ENCODE measurements at places on chromosomes 1 and 21.

DNA sequence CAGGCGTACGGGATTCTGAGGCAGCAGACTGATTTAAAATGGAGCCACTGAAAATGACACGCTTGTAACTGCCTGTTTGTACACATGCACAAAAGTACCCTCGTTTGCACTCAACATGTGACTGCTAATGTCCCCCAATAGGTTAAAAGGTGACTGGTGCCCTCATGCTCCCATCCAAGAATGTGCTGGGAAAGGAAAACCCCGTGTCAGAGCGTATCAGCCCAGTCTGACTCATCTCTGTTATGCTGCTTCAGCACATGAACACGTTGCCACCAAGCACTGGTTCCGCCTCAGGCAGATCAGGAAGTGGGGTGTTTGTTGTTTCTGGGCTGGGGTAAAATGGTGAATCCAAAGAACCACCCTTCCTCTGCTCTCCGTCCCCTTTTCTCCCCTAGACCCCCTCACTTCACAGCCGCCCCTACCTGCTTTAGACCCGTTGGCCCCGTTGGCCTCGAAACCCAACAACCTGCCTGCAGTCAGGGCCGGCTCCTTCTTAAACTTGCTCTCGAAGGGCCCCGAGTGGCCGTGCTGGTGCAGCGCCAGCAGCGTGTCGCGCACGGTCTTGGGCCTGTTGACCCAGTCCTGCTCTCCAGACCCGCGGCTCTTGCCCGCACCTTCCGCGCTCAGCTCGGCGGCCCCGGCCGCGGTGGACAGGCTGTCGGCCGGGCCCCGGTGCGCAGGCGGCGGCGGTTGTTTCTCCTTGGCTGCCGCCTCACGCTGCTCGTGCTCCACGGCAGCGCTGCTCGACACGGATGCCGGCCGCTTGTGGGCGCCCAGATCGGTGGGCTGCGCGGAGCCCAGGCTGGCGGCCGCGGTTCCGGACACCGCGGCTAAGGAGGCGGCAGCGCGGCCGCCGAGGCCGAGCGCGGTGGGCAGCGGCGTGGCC is 1.7 kb downstream of the IRF2BP2 start:
- DNase-seq: peak; percentile 92

GRCh38 chr21:24428591-24429199 is 1178.6 kb downstream of the MRPL39 start:
- peak; percentile 61 for DNase-seq

- DNase-seq: no peak
Observed at GRCh38 chr1:155106862-155107261, 20.8 kb upstream of the EFNA1 start.

GRCh38 chr1:203189951-203190352 is 3.4 kb upstream of the CHI3L1 start:
- DNase-seq: no peak

- DNase-seq: no peak
Observed at GRCh38 chr1:49319426-49319963, 542.8 kb upstream of the BEND5 start.

DNA sequence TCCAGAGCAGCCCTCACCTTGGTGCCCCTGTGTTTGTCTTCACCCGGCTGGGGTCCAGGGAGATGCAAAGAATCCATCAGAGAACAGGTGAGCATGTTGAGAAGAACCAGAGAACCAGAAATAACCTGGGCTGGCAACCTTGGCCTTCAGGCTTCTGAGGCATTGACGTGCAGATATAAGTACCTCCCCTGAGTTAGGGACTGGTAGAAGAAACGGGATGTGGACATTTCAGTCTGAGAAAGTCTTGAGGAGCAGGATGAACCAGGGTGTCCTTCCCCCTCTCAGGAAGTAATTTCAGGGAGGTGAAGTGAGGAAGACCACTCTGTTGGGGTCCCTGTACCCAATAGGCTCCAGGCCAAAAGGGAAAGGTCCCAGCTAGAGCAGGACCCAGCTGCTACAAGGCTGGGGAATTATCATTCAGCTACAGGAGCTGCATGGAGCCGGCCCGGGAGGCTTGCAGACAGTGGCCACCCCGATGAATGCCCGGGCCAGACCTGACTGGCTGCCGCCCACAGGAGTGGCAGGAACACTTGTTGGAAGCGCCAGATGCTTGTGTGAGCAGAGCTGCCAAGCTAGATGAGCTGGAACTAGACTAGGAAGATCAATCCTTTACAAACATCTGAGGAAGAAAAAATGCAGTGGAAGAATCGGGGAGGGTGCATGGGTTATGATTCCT is 1.7 kb upstream of the AURKAIP1 start:
- DNase-seq: no peak

DNA sequence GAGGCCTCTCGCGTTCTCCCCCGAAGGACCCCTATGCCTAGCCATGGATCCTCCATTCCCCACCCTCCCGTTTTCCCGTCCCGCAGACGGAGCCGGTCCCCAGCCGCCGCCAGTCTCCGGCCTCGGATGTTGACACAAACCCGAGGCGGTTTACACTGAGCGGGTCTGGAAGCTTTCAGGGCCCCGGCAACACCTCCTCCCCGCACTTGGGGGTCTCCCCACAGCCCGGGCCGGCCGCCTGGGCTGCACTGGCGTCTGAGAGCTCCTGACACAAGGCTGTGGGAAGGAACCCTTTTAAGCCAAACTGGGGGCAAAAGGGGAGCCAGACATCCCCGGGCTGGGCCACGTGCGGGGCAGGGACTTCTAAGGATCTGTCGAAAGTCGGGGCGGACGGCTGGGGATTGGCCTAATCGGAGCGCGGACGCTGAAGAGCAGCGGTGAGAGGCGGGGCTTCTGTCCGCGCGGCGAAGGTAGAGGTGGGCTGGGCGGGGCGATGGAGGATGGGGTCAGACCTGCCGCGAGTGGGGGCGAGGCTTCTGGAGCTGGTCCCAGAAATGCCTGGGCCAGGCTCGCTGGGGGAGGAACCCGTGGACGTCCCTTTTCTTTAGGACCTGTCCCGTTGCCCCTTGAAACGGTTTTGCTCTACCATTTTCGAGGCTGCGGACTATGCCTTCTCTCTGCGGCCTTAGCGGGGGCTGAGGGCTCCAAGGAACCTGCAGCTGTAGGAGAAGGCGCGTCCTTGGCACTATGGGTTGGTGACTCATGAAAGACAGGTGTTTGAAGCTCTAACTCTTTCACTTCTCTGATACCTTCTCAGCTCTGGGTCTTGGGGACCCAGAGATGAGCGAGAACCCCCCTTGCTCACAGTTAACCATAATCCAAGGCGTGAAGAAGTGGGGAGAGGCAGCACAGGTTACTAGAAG is 1.2 kb upstream of the HPCAL4 start:
- no peak for DNase-seq

- DNase-seq: no peak
Observed at GRCh38 chr1:57422271-57423134, 1.4 kb downstream of the DAB1 start.

DNA sequence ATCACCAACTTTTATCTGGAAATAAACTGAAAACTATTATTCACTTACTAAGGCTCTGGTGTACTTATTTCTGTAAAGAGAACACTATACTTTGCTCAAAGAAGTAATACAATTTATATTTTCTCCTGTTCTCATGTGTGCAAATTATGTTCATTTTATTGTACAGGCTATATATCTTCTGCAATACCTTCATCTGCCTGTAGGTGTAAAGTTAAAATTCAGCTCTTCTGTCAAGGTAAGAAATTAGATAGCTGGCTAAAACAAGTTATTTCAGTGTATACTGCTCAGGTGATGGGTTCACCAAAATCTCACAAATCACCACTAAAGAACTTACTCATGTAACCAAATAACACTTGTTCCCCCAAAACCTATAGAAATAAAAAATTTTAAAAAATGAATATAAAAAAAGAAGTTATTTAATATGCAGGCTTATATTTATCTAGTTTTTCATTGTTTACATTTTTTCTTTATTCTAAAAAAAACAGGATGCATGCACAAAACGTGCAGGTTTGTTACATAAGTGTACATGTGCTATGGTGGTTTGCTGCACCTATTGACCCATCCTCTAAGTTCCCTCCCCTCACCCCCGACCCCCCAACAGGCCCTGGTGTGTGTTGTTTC is 81.5 kb downstream of the PTGER3 start:
- DNase-seq: peak; percentile 55

DNA sequence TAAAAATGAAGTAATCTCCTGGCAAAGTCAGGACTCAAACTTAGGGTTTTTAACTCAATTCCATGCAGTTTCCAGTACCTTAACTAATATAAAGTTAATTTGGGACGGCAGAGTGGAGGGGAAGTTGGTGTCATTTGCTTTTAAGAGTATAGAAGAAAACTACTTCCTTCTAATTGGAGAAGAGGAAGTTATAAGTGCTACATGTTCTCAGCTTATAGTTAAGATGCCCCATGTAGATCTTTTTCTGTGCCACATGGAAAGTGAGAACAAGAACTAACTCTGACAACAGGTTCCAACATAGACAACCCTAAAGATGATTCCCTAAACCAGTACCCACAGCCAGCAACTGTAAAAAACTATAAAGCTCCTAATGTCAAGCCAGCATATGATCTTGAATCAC is 11.5 kb downstream of the RRAGC start:
- peak; percentile 35 for DNase-seq

DNA sequence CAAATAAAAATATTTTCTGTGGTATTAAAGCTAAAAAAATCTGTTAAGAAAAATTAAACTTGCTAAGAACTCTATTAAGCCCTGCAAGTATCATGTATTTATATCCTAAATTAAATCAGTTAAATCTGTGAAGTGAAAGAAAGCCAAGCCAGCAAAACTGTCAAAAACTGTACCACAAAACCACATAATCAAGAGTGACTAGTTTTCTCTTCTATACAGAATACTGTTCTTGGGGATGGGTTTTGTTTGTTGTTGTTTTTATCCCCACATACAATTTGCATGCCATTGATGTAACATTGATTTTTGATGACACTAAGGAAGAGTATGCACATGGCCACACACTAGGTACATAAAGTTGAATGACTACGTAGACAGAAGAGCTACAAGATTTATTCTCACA is 20.4 kb downstream of the DPH5 start:
- DNase-seq: no peak

DNA sequence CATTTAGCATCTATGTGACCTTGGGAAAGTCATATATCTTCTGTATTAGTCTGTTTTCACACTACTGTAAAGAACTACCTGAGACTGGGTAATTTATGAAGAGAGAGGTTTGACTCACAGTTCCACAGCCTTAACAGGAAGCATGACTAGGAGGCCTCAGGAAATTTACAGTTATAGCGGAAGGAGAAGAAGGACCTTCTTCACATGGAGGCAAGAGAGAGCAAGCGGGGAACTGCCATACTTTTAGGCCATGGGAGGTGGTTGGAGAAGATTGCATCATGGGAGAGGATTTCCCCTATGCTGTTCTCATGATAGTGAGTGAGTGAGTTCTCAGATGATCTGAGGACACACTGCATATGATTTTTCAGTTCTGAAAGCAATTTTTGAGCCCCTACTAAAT is 87.9 kb downstream of the CLEC20A start:
- no peak for DNase-seq

DNA sequence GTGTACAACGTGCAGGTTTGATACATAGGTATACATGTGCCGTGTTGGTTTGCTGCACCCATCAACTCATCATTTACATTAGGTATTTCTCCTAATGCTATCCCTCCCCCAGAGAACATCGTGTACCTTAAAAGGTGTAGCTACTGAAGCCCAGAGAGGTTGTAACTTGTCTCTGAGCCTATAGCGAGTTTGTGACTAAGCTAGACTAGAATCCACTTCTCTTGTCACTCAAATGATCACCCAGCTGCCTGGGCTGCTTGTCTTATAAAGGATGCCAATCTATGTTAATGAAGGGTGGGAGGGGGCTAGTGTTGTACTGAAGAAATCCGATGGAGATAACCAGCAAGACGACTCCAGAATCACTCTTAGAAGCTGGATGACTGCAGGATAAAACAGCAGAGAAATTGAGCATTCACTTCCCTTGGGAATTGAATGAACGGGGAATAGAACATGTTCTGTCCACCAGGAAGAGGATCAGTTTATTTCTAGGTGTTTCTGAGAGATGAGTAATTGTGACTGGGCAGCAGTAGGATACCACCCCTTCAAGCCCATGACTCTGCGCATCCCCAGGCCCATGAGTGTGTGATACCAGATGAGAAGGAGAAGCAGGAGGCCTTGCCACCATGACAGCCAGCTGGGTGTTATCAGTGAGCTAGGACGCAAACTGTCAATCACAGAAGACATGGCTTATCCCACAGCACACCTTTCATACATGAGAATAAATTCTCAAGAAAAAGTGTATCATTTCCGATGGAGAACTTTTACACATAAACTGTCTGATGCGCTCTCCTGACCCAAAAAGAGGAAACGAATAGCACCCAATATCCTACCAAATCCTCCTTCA is 390.4 kb downstream of the NTNG1 start:
- DNase-seq: no peak

GRCh38 chr1:51870603-51871350 is 7.8 kb downstream of the NRDC start:
- no peak for DNase-seq

DNA sequence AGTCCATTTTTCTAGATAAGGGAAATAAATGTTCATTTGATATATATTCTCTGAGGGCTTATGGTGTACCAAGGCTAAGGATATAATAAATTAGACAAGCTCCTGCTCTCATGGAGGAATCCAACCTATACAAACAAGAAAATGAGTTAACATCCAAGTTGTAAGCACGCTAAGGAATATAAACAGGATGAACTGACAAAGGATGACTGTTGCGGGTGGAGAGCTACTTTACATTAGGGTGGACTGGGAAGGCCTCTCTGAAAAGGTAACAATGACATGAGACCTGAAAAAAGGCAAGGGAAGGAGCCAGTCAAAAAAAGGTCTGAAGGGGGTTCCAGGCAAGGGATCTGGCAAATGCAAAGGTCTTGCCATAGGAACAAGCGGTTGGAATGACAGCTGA is 3.1 kb downstream of the BCAR3 start:
- DNase-seq: no peak

GRCh38 chr1:17405898-17406759 is 33.3 kb downstream of the RCC2 start:
- peak; percentile 85 for DNase-seq

- DNase-seq: no peak
Observed at GRCh38 chr1:245129319-245130240, 25.2 kb upstream of the KIF26B start.

- DNase-seq: no peak
Observed at GRCh38 chr1:94396356-94397010, 21.7 kb upstream of the ABCD3 start.

GRCh38 chr1:236160540-236161127 is 18.3 kb downstream of the GPR137B start:
- no peak for DNase-seq

- no peak for DNase-seq
Observed at GRCh38 chr1:228005511-228006033, 1.2 kb upstream of the WNT3A start.
